ENCODE measurements at places on chromosomes 2 and 18.

DNA sequence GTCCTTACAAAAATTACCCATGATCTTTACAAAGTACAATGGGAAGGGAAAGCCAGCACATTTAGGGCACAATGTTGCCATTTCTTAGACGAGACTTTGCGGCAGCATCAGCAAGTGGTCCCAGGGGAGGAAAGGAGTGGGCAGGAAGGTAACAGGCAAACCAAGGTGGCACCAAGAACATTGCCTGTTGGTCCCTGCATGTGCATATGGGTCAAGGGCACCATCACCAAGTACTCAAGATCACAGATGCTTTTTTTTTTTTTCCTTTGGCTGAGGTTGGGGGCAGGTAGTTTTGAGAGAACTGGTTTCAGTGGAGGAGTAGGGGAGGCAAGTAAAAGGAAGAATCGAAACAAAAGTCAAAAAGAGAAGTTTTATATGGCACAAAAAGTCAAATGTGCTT, 752 bp upstream of the CYTIP start:
- DNase-seq = no peak

DNA sequence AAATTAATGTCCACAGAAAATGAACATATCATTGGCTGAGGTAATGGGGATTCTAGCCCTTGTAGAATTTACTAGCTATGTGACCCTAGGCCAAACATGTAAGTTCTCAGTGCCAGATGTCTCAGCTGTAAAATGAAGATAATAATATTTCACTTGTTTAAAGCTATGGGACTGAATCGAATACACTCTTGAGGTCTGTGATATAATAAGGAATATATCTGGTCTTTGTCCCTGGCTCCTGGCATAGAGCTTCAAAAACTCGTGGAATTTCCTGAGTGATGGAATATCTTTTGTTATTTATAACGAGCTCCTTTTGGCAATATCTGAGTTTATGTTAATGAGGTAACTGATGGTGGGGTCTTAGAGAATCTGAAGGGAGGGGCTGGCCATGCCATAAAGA, 201.4 kb upstream of the CYP26B1 start:
- DNase-seq = no peak

GRCh38 chr18:13241083-13241892, 22.7 kb downstream of the LDLRAD4 start:
- no peak for DNase-seq

DNA sequence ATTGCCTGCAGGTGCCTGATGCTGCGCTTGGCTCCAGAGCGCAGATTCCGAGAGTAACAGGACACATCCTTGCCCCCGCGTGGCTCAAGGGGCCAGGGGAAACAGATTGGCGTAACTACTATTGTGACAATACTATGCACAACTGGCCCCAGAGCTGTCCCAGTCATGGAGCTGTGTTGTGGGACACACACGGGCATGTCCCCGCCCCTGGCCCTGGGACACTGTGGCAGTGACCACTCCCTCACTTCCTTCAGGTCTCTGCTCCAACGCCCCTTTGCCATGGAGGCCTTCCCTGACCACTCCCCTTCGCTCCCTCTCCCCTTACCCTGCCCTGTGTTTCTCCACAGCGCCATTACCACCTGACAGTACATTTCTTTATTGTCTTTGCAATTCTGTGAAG, 132.1 kb downstream of the SMAD2 start:
- DNase-seq = no peak

DNA sequence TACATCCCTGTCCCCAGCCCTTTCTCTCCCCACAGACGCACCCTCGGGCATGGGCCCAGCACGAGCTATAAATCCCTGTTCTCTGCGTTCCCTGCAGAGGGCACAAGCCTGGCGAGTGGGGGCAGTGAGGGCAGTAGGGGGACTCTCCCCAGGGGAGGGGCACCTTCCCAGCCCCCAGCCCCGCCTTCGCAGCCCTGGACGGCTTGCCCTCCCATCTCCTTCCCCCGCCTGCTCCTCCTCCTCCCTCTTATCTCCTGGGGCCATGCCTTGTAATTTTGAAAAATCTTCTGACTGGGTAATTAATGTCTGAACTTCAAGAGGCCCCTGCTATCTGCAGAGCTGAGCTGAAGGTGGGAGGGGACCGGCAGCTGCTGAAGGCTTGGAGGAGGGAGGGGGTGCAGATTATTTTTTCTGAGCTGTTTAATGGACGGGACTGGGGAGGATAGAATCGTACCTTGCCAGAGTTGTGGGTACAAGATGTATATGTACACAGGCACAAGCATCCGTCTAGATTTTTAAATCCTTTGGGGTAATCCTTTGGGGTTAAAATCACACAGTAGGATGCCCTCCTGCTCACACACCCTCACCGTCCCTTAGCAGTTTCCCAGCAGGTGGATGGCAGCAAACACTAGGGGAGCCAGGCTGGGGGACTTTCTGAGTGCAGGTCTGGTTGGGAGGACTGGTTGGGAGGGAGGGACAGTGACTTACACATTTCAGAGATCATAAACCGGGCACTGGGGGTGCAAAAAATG, 121.9 kb downstream of the SMAD7 start:
- DNase-seq = no peak

GRCh38 chr2:172742931-172743540, 7.4 kb downstream of the RAPGEF4 start:
- no peak for DNase-seq

GRCh38 chr2:235080101-235080500, 128.3 kb downstream of the SH3BP4 start:
- no peak for DNase-seq

GRCh38 chr2:42925742-42926433, 133.5 kb upstream of the HAAO start:
- no peak for DNase-seq

- DNase-seq = no peak
These were observed 65.4 kb downstream of the SATB2 start for GRCh38 chr2:199392363-199392762.

GRCh38 chr18:59721931-59722330, 24.7 kb upstream of the CCBE1 start:
- no peak for DNase-seq

GRCh38 chr2:144946263-144946662, 426.3 kb upstream of the ZEB2 start:
- no peak for DNase-seq

DNA sequence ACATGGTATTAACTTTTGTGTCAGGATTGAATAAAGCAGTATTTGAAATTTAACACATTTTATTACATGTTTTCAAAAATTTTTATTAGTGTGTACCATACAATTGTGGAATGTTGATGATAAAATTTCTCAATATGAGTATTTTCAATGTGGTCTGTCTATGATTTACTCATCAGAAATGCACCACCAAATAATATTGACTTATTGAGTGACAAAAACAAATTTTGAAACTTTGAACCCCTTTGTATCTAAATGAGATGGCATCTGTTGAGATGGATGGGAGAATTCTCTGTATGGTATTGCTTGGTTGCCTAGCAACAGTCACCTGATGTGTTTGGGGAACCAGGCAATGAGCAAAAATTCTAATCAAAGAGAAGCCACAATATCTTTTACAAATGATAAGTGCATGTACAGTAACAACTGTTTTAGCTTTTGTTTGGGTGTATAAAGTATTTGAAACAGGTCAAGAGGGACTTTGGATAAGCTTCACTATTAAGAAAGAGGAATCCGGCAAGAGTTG, 400.1 kb downstream of the CCDC85A start:
- DNase-seq = no peak

- no peak for DNase-seq
These were observed 663.1 kb downstream of the ERBB4 start for GRCh38 chr2:211875488-211875887.

DNA sequence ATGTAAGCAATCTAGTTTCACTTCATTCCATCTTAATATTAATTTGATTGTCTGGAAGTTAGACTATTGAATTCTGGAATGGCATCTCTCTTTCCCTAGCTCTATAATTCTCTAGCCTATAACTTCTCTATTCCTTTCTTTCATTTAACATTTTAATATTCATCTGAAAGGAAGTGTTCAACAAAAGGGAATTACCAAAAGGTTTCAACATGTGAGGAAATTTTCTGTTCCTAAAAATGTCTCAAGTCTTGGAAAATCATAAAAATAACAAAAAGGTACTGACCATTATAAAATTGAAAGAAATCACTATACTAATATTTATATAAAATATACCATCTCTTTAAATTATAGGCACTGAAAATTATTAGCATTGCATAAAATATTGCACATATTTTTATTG, 228.7 kb downstream of the TXNL1 start:
- DNase-seq = no peak

- no peak for DNase-seq
These were observed 8.5 kb upstream of the NCKAP5 start for GRCh38 chr2:133576714-133577113.

DNA sequence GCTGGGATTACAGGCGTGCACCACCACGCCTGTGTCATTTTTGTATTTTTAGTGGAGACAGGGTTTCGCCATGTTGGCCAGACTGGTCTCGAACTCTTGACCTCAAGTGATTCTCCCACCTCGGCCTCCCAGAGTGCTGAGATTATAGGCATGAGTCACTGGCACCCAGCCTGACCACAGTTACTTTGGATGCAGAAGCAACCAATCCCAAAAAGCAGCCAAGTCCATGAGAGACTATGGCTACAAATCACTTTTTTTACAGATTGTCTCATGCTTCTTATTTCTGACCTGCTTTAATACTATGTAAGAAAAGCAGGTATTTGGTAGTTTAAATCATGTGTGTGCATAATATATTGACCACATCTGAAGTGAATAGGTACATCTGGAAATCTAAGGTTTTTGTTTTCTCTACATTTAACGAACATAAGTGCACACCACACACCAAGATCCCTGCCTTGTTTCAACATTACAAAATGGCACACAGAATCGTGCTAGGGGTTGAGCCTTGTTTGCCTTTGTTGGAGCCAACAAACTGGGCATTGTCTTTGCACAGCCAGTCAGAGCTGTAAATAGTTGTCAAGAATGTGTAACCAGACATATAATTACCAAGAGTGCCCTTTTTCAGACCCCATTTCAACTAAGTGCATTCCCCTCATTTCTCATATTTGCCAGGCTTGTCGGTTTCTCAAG, 18.3 kb upstream of the MAP4K4 start:
- peak; percentile 33 for DNase-seq

DNA sequence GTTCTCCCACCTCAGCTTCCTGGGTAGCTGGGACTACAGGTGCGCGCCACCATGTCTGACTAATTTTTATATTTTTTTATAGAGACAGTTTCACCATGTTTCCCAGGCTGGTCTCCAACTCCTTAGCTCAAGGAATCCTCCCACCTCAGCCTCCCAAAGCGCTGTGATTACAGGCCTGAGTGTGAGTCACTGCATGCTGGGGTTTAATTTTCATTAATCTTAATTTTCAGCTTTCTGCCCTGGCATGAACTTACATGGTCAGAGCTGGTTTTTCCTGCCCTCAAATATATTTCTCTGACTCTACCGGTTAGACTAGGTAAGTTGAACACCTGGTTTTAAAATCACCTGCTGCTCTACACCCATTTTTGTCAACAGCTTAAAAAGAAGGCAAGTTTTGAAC, 3.1 kb downstream of the MARCHF7 start:
- no peak for DNase-seq

GRCh38 chr2:112721819-112722522, 1.2 kb downstream of the NT5DC4 start:
- DNase-seq = no peak

GRCh38 chr18:45850021-45850420, 24.5 kb downstream of the SIGLEC15 start:
- DNase-seq = no peak

DNA sequence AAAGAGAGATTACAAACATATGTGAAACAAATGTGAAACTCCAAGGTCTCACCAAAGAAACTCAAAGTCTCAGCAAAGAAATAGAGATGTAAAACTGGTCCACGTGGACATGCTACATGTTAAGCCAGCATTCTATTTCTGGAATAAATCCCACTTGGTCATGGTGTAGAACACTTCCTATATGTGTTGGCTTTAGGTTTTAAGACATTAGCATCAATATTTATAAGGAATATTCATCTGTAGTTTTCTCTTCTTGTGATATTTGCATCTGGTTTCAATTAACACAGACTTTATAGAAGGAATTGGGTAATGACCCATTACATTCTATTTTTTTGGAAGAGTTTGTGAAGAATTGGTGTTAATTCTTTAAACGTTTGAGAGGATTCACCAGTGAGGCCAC, 133.1 kb downstream of the COPS8 start:
- no peak for DNase-seq

GRCh38 chr2:65294136-65294535, 66.5 kb downstream of the ACTR2 start:
- DNase-seq = no peak

DNA sequence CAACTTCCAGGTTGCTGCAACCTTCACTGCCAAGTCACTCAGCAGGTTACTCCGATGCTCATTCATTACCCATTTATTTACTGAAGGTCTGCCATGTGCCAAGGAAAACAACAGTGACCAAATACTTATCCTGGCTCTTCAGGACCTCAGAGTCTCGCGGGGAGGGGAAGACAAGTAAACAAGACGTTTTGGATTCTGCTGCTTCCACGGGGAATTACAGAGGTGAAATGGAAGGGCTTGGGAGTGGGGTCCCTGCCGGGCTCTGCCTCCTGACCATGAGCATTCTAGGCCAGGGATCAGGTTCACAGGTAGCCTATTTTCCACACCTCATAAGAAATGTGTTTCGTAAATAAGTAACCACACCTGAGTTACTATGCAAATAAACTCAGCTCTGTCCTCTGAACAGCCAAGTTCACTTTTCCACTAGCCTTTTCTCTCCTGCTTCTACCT, 68.1 kb downstream of the CLHC1 start:
- no peak for DNase-seq

DNA sequence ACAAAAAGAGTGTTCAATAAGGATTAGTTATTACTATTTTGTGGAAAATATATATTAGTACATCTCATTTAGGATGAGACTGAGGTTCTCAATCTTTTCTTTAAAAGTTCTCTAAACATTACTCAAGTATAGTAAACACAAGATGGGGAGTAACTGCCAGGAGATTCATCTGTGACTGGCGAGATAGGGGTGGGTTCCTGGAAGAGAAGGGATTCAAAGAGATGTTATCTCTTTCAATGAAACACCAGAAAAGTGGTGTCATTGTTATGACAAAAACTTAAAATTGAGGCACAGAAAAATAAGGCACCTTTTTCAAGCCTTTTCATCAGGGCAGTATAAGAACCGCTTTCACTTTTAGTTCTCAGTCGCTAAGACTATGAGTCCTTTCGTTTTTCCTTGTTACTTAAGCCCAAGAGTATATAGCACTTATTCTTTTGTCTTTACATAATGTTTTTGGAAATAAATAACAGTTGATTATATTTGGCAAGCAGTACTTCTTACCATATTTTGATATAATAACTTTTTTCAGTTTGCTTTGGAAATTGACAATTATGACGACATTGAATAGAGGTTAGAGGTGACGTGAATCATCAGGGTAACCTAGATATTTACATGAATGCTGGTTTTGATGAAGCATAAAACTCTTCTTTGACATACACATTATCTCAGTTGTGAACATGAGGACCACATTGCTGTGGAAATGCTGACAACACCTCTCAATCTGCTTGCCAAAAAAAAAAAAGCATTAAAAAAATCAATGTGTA, 393.9 kb upstream of the TCF4 start:
- DNase-seq = no peak

- peak; percentile 47 for DNase-seq
These were observed 65.4 kb downstream of the TRPM8 start for GRCh38 chr2:233982421-233983121.

- no peak for DNase-seq
These were observed 18.6 kb upstream of the KCNG2 start for GRCh38 chr18:79779021-79779699.
